ENCODE measurements at places on chromosomes 11 and 22.

- DNase-seq, result peak; percentile 58
These were observed 54.7 kb downstream of the FBXO7 start for GRCh38 chr22:32528984-32529982.

GRCh38 chr11:2393111-2393868, 7.3 kb upstream of the TSSC4 start:
- DNase-seq, result peak; percentile 36

GRCh38 chr11:66950112-66950535, 8.1 kb downstream of the PC start:
- DNase-seq, result no peak

GRCh38 chr11:120675171-120675570, 163.6 kb downstream of the GRIK4 start:
- no peak for DNase-seq

DNA sequence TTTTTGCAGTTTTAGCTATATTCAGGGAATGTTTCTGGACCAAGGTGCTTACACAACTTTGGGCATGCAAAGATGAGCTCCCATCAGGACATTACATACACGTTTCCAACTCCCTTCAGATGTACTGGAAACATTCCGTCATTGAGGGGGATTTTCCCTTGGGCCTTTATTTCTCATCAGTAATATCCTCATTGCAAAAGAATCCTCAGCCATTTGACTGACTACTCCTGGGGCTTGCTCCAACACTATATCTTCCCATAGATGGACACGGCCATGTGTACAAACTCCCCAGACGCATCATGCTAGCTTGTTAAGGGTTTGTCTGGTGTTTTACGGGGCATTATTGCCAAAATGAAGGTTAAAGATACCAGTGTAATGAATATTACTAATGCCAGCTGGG, 59.3 kb upstream of the NUP160 start:
- DNase-seq, result no peak
